Activated CD4-positive, alpha-beta T cell treated with anti-CD3 and anti-CD28 coated beads, Interleukin-2, Interleukin-6, amounts not matched to agents 100 ng/mL and 50 ng/mL, durations not matched to agents 16 hours and 8 hours (primary cell): ENCODE measurements at places on chromosomes 16 and 17.

DNA sequence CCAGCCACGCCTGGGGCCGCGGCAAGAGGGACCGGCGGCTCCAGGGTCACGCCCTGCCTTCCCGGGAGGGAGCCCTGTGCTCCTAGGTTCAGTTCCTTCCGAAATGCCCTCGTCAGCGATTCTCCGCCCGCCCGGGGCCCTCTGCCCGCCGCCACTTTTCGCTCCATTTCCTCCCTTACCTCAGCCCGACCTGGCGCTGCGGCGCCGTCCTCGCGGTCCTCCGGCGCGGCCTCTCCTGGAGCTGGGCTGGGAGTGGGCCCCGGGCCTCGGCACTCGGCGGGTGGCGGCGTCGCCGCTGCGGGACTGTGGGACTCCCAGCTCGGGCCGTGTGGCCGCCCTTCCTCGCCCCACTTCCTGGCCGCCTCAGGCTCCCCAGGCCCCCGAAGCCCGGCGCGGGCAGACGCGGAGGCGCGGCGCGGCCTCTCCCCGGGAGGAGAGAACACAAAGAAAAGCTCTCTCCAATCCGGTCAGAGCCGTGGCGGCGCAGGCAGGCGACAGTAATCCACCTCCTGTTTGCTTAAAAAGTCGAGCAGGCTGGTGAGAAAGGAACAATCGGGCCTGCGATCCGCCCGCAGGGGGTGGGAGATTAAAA lies 1.6 kb downstream of the BAHCC1 start:
- peak; percentile 48 for DNase-seq

- DNase-seq = no peak
Measured at GRCh38 chr17:66790501-66791061, 44.3 kb upstream of the CACNG5 start.

- no peak for DNase-seq
Measured at GRCh38 chr17:38707678-38708351, 2.7 kb downstream of the MLLT6 start.

- DNase-seq = no peak
Measured at GRCh38 chr17:74798239-74798707, 22.1 kb upstream of the NAT9 start.

DNA sequence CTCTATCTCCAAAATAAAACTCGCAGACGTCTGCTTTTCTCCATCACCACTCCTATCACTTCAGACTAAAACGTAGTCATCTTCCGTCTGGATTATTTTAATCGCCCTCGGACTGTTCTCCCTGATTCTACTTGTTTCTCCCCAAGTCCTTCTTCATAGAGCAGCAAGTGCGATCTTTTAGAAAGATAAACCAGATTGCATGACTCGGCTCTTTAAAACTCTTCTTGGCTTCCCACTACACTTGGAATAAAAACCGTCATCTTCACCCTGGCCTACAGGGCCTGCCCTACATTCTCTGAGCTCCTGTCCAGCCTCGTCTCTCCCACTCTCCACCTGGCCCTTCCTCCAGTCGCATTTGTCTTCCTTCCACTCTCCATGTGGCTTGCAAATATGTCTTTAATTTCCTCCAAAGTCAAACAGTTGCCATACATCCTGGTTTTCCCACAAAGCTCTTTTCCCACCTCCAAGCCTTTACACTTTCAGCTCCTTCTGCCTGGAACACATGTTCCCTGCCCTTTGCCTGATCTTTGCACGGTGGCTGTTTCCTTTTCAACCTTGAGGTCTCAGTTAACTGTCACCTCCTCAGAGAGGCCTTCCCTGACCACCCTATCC lies 70.5 kb upstream of the DHX40 start:
- no peak for DNase-seq

GRCh38 chr17:76597156-76598003 lies 11.7 kb upstream of the ST6GALNAC2 start:
- DNase-seq = no peak

DNA sequence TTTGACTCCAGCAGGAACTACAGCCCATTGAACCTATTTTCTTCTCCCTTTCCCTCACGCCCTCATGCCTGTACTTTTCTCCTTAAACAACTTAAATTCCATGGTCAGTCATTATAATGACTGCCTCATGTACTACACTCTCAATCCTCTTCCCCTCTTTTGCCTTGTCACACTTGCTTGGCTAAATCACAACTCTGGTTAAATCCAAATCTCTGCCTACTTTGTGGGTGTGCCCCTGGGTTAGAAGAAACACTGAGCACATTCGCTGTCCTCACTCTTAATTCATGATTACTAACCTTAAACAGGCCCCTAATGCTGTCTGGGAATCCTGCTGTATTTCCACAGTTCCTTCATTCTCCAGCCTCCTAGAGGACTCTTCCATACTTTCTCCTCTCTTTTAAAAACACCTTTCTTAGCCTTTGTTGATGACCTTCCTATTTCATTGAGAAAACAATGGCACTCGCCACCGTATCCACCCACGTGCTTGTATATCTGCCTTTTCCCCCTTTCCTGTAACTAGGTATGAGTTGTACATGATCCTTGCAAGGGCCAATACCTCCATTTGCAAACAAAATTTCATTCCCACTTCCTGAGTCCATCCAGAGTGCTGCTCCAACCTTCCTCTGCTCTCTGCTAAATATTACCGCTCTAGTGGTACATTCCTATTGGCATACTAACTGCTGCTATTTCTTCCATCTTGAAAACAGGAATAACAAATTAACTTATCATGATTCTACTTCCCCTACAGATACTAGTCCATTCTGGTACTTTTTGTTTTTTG lies 28.9 kb downstream of the ZNRF1 start:
- DNase-seq = no peak

- no peak for DNase-seq
Measured at GRCh38 chr17:36196131-36196486, 449 bp downstream of the CCL3L1 start.

- DNase-seq = no peak
Measured at GRCh38 chr16:48383009-48383876, 2.0 kb downstream of the SIAH1 start.

DNA sequence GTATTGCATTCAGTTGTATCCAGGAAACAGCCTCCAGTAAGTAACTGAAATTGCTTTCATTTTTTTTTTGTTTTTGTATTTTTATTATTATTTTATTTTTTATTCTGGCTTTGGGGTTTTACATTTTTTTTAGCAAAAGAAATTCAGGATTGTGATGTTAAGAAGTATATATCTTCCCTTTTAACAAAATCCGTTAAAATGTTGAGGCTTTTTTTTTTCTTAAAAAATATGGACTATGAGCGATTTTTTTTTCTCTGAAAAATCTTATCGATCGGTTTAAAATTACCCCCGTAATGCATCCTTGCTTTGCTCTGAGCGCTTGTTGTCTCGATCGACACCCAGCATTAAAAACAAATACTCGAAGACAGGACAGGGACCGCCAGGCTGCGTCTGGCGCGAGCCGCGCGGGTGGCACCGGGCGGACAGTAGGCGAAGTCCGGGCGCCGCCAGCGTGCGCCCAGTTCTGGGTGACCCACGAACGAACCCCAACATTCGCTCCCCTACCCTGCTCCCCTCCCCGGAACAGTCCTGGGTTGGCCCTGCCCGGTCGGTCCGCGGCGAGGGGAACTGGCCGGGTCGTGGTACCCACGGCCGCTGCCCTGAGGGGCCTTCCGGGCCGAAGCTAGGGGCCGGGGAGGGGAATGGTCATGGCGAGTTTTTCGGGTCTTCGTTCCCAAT lies 482 bp downstream of the BAHCC1 start:
- DNase-seq = no peak

- no peak for DNase-seq
Measured at GRCh38 chr17:1752425-1753262, 9.2 kb upstream of the SERPINF1 start.

GRCh38 chr16:75383141-75383540 lies 50.2 kb downstream of the CFDP1 start:
- DNase-seq = no peak

DNA sequence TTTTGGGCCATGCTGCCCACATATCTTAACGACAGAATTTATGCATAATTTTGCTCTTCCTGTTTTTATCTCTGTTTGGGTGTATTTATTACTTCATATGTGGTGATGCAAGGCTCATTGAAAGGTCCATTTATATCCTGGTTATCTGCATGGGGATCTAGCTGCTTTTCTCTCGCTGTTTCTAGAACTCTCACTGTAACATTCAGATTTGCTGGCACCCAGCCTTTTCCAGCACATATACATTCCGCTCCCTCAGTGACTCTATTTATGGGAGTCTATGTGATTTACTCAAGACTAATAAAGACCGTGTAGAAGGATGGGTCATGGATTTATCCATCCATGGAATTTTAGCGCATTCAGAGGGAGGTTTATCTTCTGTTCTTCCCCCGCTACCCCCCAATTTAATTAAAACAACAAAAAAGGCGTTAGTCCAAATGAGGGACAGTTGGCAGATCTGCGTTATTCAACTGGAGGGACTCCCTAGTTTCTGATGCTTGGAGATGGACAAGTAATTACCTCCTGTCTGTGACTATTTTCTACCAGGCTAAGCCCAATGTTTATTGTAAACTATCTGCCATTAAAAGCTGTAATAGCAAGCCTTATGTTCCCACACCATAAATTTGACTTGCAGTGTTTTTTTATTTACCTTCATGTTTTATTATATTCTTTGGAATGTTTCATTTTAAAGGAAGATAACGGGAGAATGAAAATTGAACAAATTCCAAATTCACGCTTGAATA lies 19.8 kb upstream of the MARCHF10 start:
- DNase-seq = no peak

- DNase-seq = no peak
Measured at GRCh38 chr17:56985371-56986162, 7.6 kb downstream of the SCPEP1 start.

DNA sequence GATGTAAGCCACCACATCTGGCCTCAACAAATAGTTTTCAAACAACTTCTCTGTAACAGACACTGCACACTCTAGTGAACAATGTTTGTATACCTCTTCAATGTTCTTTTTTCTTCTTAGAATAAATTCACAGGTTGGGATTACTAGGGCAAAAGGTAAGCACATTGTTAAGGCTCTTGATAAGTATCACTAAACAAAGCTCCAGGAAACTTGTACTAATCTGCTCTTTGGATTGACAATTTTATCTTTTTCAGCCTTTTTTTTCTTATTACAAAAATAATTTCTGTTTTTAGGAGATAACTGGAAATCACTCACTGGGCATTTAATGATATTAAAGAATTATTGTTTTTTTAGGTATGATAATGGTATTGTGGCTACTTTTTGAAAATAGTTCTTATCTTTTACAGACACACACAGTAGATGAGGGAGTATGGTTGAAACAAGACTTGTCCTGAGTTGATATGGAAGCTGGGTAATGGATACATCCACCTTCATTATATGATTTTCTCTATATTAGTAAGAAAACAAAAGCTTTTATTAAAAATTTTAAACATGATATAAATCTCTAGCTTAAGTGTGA lies 7.7 kb upstream of the MPRIP start:
- no peak for DNase-seq

DNA sequence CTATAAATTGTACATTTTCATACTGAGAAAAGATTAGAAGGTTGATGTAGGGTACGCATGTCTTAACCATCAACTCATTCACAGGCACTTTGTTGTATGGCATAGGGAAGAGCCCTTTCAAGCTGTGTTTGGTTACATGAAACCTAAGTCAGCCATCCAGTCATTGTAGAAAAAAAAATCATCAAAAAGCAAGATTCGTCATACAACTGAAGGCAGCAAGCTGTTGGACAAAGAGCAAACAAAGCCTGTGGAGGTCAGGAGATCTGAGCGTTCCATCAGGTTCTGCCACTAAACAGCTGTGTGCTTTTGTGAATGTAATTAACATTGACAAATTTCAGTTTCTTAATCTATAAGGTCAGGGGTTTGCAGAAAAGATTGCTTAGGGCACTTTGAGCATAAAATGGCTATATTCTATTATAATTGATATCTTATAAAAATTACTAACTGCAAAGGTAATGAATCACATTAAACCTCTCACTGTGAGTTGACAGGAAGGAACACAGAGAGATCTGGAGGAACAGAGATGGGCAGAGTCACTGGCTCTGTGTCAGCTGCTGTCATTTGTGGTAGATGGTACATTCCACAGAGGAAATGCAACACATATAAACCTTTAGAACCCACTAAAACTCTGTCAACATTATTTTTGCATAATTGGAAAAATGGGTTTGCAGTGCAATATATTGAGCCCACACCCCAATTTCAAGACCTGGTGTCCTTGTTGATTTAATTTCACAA lies 66.3 kb upstream of the MYOCD start:
- no peak for DNase-seq

DNA sequence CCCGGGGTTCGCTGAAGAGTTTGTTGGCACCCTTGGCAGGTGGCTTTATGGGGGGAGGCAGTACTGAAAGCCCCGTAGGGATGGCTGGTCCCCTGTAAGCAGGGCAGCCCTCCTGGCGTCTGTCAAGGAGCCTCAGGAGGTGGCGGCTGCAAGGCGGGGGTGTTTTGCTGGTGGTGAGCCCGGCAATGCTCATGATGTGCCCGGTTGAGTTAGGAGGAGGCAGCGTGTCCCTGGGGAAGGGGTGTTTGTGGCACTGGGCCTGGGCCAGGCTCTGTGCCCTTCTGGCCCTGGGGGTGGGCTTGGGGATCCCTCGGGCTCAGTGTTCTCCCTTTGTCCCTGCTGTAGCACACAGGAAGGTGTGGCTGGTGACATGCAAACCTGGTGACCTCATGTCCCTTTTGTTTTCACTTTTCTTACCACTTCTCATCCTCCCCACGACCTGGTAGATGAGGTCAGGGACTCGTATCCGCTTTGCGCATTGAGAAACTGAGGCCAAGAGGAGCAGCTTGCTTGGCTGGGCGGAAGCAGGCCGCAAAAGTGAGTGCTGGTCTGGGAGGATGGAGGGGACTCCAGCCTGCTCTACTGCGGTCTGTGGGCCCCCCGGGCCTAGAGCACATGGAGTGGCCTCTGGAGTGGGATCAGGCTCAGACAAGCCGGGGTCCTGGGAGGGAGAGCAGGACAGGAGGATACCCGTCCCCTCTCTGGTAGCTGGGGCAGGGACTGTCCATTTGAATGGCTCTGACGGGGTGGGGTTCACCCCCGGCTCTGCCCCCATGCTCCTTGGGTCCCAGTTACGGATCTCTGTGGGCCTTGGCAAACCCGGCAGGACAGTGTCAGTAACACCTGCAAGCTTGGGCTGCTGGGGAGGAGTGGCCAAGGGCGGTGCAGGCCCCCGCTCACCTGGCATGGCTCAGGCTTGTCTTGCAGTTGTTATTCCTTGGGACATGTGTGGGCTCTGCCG lies 2.2 kb downstream of the SNN start:
- DNase-seq = peak; percentile 55

GRCh38 chr16:49455991-49456745 lies 82.6 kb downstream of the C16orf78 start:
- DNase-seq = no peak

- DNase-seq = peak; percentile 56
Measured at GRCh38 chr16:68287276-68288251, 23.2 kb downstream of the SLC7A6OS start.

- peak; percentile 50 for DNase-seq
Measured at GRCh38 chr16:53503991-53504663, 1.1 kb upstream of the AKTIP start.

GRCh38 chr17:56913000-56913311 lies 893 bp downstream of the TRIM25 start:
- no peak for DNase-seq

- peak; percentile 12 for DNase-seq
Measured at GRCh38 chr17:6756425-6757031, 682 bp downstream of the XAF1 start.
